Left renal cortex interstitium (tissue), 4 donors: ENCODE measurements at places on chromosomes 11 and 22. TPM values are rescaled to one million over a fixed set of nuclear protein-coding genes. Genes with fewer than 3 reads are reported as not detected.

DNA sequence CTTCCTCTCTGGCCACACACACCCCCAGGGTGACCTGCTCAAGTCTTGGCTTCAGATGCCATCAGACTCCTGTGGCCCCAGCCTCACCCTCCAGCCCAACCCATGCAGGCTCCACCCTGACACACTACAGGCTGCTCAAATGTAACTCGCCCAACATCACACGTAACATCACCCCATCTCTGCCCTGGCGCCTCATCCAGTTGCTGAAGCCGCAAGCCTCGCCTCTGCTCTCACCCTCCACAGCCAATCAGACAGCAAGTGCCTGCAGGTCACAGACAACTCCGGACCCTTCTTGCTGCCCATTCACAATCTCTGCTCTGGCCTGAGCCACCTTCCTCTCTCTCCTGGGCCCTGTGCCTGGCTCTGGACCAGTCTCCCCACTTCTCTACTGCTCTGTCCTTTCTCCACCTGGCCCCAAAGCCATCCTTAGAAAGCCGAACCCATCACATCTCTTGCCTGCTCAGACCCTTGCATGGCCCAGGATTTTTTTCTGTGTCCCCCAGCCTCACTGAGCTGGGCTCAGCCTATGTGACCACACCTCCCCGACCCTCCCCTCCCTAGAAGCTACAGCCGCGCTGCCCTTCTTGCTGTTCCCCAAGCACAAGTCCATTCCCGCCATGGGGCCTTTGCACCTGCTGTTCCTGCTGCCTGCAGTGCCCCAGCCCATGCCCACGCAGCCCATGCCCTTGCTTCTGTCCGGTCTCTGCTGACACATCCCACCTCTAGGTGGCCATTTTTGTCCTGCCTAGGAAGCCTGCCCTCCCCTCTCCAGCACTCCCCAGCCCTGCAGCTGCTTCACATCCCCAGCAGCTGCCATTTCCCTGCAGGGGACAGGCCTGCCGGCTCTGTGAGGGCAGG is 333.9 kb downstream of the CTTN start:
- no peak for DNase-seq

- no peak for DNase-seq
Measured at GRCh38 chr11:2380396-2380795, 3.3 kb downstream of the CD81 start.

The GUCY1A2 gene
- polyA plus RNA-seq = 2.8 TPM

- no peak for DNase-seq
Measured at GRCh38 chr11:69423611-69424385, 57.7 kb upstream of the LINC01488 start.

DNA sequence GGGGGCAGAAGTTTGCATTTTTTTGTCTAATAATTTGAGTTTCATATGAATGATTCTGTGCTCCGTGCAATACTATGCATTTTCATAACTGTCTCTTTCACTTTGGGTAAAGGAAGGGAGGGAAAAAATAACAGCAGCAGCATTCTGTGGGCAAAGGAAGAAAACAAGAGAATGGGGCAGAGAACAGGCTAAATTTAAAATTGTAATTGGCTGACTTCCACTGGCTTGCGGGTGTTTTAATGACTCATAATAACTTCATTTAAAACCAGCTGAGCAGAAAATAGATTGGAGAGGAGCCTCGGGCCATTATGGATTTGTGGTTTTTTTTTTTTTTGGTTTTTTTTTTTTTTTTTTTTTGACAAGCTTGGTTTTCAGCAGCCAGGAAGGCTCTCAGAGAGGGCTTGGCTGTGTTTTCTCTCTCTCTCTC is 107.4 kb downstream of the ZBTB16 start:
- no peak for DNase-seq

GRCh38 chr11:33197915-33198727 is 36.8 kb upstream of the CSTF3 start:
- no peak for DNase-seq

The UBQLN3 gene
- polyA plus RNA-seq = not detected

GRCh38 chr11:105368711-105369110 is 229.1 kb upstream of the CARD18 start:
- DNase-seq = no peak

- no peak for DNase-seq
Measured at GRCh38 chr11:74679513-74679865, 51.7 kb downstream of the CHRDL2 start.

- DNase-seq = no peak
Measured at GRCh38 chr11:111774955-111775710, 8.9 kb upstream of the PPP2R1B start.

DNA sequence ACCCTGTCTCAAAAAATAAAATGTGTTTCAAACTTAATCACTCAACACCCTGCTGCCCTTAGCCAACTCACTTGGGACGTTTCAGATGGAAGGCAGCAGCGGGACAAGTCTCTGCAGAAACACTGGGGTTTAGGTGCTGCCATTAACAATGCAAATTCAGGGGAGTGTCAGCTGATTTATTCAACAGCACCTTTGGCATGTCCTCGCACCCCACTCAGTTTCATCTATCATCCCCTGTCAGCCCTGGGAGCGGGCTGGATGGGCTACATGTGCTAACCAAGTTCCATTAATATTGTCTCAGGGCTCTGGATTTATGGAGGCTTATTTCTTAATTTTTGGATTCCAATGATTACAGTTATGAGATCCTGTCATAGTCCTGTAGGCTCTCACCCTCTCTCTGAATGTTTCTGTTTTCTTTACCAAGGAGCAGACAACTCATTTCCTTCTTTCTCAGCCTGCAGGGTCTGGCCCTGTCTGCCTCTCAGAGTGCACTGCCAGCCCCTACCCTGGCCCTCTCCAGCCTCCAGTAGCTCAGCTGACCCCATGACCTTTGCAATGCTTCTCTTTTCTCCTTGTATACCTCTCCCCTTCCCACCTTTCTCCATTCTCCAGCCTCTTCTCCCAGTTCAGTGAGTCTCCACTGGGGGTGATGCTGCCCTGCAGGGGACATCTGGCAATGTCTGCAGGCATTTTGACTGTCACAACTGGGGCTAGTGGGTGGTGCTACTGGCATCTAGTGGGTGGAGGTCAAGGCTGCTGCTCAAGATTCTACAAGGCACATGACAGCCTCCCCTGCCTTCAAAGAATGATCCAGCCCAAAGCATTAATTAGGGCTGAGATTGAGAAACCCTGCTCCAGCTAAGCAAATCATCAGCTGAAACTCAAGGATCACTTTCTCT is 79.0 kb downstream of the APIP start:
- DNase-seq = no peak

DNA sequence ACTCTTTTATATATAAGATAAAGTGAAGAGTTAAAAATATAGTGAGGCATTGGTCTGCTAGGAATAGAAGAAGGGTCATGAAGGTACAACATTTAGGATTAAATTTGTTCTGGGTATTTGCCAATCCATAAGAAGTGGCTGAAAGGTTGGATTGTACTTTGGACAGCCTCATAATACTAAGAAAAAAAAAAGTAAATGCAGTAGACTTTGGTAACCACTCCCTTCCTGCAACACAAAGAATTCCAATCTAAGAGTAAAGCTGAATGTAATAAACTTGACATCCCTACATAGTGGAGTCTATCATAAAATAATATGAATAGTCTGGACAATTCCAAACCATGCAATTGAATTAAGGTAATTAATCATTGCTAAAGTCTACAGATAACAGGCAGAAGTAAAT is 2294.4 kb downstream of the LRRC4C start:
- no peak for DNase-seq

The MS4A6A gene
- 15.9 TPM for polyA plus RNA-seq

- DNase-seq = no peak
Measured at GRCh38 chr11:27173545-27173944, 132.9 kb downstream of the BBOX1 start.

DNA sequence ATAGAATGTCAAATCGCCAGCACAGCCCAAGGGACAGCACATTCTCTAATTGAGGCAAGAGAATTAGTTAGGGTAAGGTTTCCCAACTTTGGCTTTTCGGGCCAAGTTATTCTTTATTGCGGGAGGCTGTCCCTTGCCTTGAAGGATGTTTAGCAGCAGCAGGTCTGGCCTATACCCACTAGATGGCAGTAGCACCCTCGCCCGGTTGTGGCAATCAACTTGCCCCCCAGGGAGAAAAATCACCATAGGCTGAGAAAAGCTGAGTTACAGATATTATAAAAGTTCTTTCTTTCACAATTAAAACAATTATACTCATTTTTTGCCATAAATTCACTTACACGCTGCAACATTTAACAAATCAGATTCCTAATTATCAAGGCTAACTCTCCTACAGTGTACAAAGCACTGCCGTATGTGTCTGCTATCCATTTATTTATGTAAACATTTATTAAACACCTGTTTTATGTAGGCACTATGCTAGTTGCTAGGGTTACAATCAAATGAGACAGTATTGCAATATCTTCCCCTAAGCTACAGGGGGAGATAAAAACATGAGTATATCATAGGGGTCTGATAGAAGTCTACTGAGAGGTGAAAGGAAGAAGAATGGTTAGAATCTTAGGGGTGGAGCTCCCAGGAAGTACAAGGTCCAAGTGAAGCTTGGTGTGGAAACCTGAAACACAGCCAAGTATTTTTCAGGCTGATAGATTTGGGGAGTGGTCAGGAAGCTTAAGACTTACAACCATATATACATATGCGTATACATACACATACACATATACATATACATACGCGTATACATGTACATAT is 452.3 kb downstream of the RAB38 start:
- DNase-seq = no peak

DNA sequence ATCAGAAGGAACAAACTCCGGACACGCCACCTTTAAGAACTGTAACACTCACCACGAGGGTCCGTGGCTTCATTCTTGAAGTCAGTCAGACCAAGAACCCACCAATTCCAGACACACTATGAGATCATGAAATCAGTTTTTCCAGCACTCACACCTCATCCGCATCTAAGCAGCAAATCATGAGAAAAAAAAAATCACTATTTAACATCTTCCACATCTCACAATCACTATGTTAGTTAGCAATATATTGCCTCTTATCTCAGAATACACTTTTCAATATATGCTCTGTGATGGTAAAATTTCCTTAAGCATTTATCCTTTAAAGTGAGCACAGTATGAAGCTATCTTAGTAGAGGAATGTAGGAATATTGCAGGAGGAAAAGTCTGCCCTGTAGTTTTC is 328.7 kb downstream of the FAM181B start:
- no peak for DNase-seq

DNA sequence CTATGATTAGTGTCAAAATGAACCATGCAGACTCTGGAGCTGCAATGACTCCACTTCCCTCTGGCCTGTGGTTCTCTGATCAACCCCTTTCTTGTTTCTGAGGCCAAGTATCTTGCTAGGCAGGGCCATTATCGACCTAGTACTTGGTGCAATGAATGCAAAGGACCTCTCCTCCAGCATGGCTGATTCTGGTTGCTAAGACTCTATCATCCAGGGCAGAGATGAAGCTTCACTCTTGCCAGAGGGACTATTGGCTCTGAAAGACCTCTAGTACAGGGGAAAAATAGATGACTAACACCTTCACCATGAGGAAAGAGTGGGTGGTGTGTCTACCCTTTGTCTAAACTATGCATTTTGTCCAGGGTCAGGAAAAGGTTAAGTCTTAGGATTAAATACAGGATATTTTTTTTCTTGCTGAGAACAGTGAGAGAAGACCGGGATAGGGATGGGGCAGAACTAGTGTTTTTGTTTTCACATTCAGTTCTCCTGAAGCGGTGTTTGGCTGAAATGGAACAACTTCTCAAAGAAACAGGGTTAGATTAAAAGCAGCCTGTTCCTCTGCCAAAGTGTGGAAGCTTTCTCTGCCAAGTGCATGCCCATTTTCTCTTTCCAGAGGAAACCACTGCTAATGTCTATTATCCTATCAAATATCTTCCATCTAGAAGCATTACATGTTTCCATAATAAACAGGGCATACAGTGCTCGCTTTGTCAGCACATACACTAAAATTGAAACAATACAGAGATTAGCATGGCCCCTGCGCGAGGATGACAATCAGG is 5.0 kb upstream of the MTFP1 start:
- DNase-seq = no peak

DNA sequence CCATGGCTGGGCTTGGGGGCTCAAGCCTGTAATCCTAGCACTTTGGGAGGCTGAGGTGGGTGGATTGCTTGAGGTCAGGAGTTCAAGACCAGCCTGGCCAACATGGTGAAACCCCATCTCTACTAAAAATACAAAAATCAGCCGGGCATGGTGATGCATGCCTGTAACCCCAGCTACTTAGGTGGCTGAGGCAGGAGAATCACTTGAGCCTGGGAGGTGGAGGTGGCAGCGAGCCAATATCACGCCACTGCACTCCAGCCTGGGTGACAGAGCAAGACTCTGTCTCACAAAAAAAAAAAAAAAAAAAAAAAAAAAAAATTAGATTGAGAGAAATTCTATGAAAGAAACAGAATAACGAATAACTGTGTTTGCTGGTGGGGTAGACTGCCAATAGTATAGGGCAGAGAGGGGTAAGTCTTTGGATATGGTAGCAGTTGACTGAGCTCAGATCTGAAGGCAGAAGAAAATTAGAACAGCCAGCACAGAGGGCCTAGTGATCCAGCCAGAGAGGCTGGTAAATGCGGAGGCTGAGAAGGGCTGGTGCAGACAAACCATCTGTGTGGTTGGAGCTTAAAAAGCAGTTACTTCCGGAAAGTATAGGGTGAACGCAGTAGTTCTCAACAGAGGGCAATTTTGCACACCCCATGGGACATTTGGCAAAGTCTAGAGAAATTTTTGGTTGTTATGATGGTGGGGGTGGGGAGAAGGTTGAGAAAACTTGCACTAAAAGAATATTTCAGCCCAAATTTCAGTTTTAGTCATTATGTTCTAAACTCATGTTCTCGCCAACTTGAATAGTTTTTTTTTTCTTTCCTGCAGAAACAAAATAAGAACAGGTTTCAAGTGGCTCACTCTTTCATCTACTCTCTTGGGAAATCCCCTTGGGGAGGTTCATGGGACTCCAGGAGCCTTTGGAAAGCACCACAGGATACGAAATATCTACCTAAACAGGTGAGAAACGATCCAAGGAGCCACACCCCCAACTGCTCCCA is 1.6 kb upstream of the HORMAD2 start:
- no peak for DNase-seq

The SYTL2 gene
- polyA plus RNA-seq = 93.1 TPM

GRCh38 chr11:104443387-104443786 is 279.4 kb upstream of the PDGFD start:
- DNase-seq = no peak

The ROBO3 gene
- polyA plus RNA-seq = 35.1 TPM

DNA sequence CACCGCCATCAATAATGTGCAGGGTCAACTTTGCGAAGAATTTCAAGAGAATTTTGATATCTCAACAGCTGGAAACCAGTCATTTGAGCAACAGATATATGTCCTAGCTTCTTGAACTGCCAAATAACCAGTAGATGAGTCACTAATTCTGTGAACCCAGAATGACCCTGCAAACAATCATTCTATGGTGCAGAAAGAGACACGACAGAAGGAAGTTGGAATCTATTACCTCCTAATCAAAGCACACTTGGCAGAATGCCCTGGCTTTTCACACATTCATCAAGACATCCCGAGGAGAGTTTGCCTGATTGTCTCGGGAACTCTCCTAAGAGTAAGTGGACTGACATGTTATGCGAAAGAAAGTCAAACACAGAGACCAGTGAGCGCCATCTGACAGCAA is 621.1 kb downstream of the OPCML start:
- DNase-seq = no peak

DNA sequence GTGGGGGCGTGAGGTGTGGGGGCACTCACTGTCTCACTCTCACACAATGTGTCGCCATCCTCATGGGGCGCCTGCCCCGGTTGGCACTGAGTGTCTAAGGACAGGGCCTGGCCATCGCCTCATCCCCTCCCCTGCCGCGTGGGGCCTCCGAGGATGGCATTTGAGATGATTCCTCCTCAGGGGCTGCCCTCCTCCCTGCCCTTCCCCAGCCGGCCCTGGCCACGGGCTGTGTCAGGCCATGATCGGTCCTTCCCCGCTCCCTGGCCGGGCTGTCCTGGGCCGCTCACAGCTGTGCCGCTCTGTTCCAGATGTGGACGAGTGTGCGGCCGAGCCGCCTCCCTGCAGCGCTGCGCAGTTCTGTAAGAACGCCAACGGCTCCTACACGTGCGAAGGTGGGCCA is 4.5 kb downstream of the CRELD2 start:
- no peak for DNase-seq
